ENCODE measurements at places on chromosomes 7 and 10. TPM values are rescaled to one million over a fixed set of nuclear protein-coding genes. Genes with fewer than 3 reads are reported as not detected.
A peak's percentile ranks its signal among the peaks of the same experiment; 100 is the strongest.

CALHM3 gene
- not detected for total RNA-seq

CTAGE8 gene
- 12.5 TPM for total RNA-seq

VSIR gene
- total RNA-seq: 15.4 TPM

SAMD9L gene
- total RNA-seq: 2.2 TPM

MYO1G gene
- total RNA-seq: 4.0 TPM

SLC39A12 gene
- total RNA-seq: not detected

ANXA8L1 gene
- not detected for total RNA-seq

VIPR2 gene
- total RNA-seq: 1.2 TPM

CPA4 gene
- total RNA-seq: not detected

GRCh38 chr10:6721480-6721879 lies 141.4 kb upstream of the PRKCQ start:
- DNase-seq: no peak

GRCh38 chr7:15571301-15571878 lies 9.6 kb upstream of the AGMO start:
- DNase-seq: no peak

DNA sequence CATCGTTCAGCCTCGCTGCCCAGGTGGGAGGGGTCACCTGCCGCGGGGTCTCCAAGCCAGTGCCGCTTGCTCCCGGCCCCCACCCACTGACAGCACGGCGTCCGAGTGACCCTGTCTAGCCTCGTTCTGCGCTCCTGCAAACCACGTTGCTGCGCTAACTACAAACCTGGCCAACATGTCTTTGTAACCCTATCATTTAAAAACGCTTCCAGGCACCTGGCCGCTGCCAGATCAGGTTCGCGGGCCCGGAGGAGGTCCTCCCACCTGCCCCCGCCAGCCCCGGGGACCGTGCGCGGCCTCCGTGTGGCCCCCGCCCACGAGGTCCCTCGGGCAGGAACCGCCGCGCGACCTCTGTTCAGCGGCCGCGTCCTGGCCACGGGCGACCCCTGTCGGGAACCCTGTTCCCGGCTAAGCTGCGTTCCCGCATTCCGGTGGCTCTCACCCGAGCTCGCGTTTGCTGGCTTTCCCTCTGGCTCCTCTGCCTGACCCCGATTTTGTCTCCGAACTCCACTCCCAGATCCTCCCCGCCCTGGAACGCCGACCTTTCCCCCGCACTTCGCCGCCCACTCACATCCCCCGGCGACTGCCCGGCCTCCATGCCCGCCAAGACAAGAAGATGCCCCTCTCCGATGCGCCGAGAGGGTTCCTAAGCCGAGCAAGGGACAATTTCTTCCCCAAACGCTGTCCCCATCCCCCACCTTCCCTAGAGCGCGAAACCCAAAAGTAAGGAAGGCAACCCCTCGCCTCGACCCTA lies 2.4 kb downstream of the SFMBT2 start:
- peak; percentile 89 for DNase-seq

DNA sequence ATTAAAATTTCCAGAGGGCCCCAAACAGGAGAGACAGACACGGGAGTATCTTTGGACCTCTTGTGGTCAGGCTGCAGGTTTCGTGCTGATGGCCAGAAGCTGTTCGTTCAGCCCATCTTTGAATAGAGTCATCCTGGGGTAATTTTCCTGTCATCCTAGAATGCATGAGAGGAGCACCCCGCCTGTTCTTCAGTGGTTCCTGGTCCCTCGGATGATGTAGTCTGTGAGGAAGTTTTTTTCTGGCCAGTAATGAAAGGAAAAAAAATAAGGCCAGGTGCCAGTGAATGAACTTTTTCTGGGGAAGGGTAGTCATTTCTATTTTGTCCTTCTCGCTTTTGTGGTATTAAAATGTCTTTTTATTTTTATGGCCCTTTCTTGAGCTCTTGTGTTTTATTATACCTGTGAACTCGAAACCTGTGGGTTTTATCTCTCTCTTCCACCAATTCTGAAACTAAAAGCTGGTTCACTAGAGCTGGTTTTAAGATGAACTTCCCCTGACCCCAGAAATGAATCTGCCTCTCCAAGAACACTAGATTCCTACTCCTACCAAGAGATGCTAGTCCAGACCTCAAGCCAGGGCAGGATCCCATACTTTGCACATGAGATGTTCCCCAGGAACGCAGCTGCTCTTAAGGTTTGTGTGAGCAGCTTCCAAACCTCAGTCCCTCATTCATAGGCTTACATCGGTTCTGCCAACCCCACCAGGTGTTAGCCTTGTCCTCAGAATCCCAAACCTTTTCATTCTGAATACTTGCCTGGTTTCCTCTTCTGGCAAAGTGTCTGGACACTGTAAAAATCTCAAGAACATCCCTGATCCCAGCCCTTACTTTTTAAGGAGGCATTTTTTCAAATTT lies 15.4 kb upstream of the MEST start:
- no peak for DNase-seq

Measured in stomach (tissue), 19 donors.